ENCODE measurements at places on chromosomes 13 and 19.

DNA sequence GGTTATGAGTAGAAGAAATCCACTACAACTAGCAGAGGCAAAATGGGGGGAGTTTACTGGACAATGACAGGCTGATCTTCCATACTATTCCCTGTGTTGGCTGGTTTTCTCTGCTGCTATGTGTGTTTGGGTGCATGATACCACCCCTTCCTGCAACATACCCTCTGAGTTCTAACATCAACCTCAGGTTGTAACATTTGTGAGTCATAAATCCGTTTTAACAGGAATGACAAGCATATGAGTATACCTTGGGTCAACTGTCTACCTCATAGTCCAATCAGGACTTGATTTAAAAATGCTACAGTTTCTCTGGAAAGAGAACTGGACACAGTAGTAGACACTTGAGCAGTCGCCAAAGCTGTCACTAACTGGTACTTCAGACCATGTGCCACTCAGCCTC, 422.9 kb downstream of the KCTD12 start:
- no peak for DNase-seq

DNA sequence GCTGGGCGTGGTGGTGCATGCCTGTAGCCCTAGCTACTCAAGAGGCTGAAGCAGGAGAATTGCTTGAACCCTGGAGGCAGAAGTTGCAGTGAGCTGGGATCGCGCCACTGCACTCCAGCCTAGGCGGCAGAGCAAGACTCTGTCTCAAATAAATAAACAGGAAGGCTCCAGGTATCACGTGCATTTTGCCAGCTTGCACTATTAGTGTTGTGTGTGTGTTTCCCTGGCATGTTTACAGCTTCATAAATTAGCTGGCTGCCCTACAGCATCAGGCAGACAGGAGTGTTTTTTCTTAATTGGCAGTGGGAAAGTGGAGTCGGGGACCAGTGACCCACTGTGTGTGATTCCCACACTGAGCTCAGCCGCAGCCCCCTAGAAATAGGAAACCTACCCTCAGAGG, 32.6 kb downstream of the SHISA2 start:
- no peak for DNase-seq

DNA sequence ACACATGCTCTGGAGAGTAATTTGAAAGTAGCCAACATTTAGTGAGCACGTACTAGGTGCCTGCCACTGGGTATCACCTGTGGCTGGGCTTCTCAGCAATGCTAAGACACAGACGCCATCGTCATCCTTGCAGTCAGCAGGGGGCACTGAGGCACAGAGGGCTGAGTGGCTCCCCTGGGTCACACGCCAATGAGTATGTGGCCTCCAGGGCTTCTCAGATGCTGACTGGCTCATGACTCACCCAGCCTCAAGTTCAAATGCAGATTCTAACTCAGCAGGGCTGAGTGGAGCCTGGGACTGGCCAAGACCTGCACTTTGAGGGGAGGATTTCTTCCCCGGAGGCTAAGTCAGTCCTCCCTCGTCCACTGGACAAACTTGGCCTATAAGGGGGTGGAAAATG, 115.1 kb upstream of the CACNA1A start:
- peak; percentile 54 for DNase-seq

- DNase-seq, result no peak
These were observed 5.2 kb upstream of the ZNF20 start for GRCh38 chr19:12145348-12145747.

GRCh38 chr13:73036566-73036965, 22.2 kb upstream of the KLF5 start:
- DNase-seq, result no peak

Data from GM12865 (cell line).